ENCODE measurements at places on chromosomes 7 and 10. TPM values are rescaled to one million over a fixed set of nuclear protein-coding genes. Genes with fewer than 3 reads are reported as not detected.
A peak's percentile ranks its signal among the peaks of the same experiment; 100 is the strongest.

DNA sequence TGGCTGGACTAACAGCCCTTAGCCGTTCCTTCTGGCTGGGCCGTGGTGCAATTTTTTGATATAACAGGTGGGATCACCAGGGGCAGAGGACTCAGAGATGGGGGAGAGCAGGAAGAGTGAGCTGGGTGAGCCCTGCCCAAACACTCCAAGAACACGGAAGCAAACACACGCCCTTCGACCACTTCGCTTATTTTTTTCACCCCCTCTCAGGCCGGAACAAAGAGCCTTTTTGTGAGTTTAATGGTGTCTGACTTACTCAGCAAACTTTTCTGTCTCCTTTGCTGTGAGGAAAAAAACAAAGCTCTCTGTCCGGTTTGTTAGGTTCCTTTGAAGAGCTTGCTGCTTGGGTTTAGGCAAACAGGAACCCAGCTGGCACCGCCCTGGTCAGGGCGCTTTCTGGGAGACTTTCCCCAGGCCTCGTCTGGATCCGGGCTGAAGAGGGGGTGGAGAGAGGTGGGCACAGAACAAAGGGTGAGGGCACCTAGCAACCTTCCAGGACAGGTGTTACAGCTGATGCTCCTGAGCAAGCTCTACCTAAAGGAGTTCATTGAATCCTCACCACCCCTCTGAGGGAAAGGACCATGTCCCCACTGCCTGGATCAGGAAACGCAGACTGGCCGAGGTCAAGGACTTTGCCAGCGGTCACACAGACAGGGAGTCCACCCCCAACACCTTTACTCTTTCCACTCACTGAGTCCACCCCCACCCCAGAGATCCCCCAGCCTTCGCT lies 23.3 kb downstream of the CALML3 start:
- H3K27ac ChIP-seq, result no peak overlapping the region
- H3K27me3 ChIP-seq, result peaks cover 11% of the 10 kb centered on the region
- H3K4me3 ChIP-seq, result no peak overlapping the region
- no peaks in the 10 kb centered on the region for H3K36me3 ChIP-seq

SFRP5 gene
- total RNA-seq, result not detected

FAM237B gene
- total RNA-seq, result not detected

PDE6C gene
- total RNA-seq, result not detected

DNA sequence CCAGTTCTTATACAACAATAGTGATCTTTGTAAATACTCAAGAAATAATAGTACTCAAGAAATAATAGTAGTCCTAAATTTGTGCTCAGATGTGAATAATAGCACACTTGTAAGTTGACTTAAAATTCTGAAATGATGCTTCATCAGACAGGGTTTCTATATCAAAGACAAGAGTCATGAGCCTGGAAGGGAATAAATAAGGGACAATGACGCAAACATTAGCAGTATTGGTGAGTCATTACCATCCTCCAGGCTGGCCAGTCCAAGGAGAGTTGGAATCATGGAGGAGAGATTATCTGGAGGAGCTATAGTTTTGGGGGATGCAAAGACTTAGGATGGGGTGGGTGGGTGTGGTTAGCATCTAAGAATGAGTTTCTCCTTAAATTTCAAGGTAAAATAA lies 6.1 kb upstream of the SH3PXD2A start:
- H3K27me3 ChIP-seq, result peaks cover 14% of the 10 kb centered on the region
- DNase-seq, result no peak
- H3K27ac ChIP-seq, result no peak overlapping the region
- H3K4me1 ChIP-seq, result no peaks in the 10 kb centered on the region

TMEM60 gene
- total RNA-seq, result 10.9 TPM

DNA sequence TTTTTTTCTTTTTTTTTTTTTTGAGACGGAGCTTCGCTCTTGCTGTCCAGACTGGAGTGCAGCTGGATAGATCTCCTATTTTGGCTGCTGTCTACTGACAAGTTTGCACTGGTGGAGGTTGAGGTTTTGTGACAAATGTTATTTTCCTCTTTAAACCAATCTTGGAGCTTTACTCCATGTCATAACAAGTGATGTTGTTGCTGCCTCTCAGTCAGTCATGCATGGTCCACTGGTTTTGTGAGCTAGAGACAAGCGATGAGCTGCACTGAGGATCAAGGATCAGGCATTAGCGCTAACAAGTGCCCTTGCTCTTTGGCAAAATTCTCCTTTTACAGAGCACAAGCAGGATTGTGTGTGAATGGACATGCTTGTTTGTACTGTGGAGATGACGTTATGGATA lies 805 bp upstream of the WDFY4 start:
- H3K27ac ChIP-seq, result no peak overlapping the region
- no peak overlapping the region for H3K4me3 ChIP-seq
- H3K27me3 ChIP-seq, result peaks cover 8% of the 10 kb centered on the region
- no peak for DNase-seq

DNA sequence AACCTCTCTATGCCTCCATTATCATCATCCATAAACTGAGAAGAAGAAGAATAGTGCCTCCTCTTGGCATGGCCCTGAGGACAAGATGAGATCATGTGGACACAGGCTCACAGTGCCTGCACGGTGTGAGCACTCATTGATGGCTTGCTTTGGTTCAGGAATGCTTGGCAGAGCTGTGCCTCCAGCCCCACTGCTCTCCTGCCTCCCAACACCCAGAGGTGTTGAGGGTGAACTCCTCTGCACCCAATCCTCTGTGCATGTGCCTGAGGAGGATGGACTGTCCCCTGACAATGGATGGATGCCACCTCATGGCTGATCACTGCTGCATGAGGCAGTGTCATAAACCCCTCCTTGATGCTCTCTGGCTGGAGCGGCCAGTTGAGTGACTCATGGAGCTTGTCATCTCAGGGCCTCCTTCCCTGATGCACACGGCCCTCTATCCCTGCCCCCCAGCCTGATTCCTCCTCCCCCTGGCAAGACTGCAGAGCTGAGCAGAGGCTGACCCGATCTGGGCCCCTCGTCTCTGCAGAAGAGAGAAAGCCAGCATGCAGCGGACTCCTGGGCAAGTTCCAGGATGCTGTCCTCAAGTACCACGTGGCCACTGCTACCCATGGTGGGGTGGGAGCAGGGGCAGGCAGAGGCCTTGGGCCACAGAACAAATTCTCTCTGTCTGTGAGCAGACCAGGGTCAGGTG lies 136.3 kb downstream of the KCNMA1 start:
- no peak overlapping the region for H3K27ac ChIP-seq
- H3K4me1 ChIP-seq, result peaks cover 22% of the 10 kb centered on the region
- no peaks in the 10 kb centered on the region for H3K36me3 ChIP-seq

DYDC2 gene
- not detected for total RNA-seq

- H3K4me1 ChIP-seq, result no peaks in the 10 kb centered on the region
- no peak overlapping the region for H3K27ac ChIP-seq
- peaks cover 40% of the 10 kb centered on the region for H3K27me3 ChIP-seq
- no peak overlapping the region for H3K4me3 ChIP-seq
These were observed 75.0 kb downstream of the GOLGA7B start for GRCh38 chr10:97924678-97925077.

DNA sequence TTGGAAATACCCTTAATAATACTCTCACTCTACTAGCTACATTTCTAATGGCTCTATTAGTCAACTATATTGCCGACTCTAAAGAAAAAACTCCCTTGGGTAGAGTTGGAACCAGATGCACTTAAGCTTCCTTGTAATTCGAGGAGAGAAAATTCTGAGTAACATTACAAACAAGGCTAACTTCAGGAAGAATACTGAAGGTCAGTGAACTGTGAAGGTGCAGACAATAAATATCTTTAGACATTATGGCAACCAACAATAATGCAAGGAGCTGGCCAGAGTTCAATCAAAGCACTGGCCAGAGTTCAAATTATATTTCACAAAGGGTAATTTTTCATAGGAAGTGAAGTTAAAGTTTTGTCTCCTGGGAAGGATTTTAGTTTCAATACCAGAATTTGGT lies 40.7 kb upstream of the MRLN start:
- peaks cover 8% of the 10 kb centered on the region for H3K36me3 ChIP-seq
- no peaks in the 10 kb centered on the region for H3K27me3 ChIP-seq
- no peak overlapping the region for H3K27ac ChIP-seq
- DNase-seq, result no peak

DNA sequence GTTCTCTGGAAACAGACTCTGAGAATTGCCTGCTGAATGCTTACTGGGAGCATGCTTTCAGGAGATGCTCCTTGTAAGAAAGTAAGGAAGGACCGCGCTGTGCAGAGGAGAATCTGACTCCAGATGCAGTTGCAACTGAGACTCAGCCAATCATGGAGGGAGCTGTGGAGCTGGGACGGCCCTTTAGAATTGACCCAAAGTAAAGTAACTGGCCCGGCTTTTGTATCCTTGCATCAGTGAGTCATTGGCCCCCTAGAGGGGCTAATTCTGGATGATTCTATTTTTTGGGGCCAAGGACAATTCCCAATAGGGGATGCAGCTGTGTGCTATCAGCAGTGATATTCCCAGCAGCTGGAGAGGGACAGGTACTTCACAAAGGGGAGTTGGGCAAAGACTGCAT lies 170.4 kb downstream of the PTEN start:
- DNase-seq, result no peak
- no peaks in the 10 kb centered on the region for H3K27me3 ChIP-seq
- H3K4me1 ChIP-seq, result peaks cover 22% of the 10 kb centered on the region

DNA sequence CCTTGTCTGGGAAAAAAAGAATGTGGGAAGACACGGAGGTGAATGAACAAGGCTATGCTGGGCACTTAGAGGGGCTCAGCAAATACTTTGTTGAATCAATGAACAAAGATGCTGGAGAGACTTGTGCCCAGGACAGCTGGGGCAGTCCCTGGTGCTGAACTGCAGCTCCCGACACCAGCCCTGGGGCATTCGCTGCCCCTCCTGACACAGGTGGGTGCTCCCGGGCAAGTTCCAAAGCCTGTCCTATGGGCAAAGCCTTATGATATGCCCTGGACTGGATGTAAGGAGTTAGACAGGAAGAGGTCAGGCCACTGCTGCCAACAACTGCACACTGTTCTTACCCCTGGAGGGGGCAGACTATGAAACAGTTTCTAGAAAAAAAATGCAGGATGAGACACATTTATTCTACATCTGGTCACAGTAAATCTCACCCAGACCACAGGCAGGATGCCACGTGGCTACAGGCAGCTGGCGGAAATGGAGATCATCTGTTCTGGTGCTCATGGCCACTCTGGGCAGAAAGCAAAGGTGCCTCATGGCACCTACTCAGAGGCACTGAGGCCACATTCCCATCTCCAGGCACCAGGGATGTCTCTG lies 21.9 kb upstream of the FRAT2 start:
- no peaks in the 10 kb centered on the region for H3K4me1 ChIP-seq
- peaks cover 9% of the 10 kb centered on the region for H3K36me3 ChIP-seq
- DNase-seq, result no peak
- no peak overlapping the region for H3K27ac ChIP-seq

CLDN3 gene
- total RNA-seq, result not detected

GRCh38 chr10:43407148-43407575 lies 1.8 kb downstream of the HNRNPF start:
- peak overlapping the region; percentile 100 for H3K4me3 ChIP-seq
- peaks cover 51% of the 10 kb centered on the region for H3K4me1 ChIP-seq
- peak overlapping the region; percentile 99 for H3K27ac ChIP-seq
- peaks cover 15% of the 10 kb centered on the region for H3K36me3 ChIP-seq
- no peaks in the 10 kb centered on the region for H3K27me3 ChIP-seq

CRPPA gene
- total RNA-seq, result 0.86 TPM

DNA sequence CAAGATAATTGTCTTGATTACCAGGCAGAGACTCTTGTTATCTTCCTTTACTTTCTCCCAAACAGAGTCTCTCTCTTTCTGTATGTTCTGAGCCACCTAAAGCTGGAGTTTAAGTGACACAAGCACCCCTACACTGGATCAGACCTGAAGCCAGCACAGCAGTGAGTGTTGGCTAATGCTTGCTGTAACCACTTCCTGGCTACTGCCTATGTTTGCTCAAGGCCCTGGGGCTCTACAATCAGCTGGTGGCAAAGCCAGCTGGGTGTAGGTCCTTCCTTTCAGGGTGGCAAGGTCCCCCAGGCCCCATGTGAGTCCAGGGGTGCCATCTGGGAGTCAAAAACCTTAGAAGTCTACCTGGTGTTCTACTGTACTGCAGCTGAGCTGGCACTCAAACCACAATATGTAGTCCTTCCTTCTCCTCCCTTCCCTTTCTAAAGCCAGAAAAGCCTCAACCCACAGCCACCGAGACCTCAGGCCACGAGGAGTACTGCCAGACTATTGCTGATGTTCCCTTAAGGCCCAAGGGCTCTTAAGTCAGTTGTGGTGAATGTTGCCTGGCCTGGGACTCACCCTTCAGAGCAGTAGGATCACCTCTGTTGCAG lies 416.3 kb downstream of the ADRA2A start:
- no peak overlapping the region for H3K27ac ChIP-seq
- peaks cover 2% of the 10 kb centered on the region for H3K36me3 ChIP-seq
- peaks cover 6% of the 10 kb centered on the region for H3K27me3 ChIP-seq

- DNase-seq, result no peak
- H3K27ac ChIP-seq, result no peak overlapping the region
- H3K4me3 ChIP-seq, result no peak overlapping the region
- H3K36me3 ChIP-seq, result no peaks in the 10 kb centered on the region
- H3K27me3 ChIP-seq, result no peaks in the 10 kb centered on the region
These were observed 114.4 kb downstream of the NPSR1 start for GRCh38 chr7:34772296-34772938.

GRCh38 chr10:3014968-3015367 lies 52.4 kb upstream of the PFKP start:
- DNase-seq, result no peak
- peaks cover 55% of the 10 kb centered on the region for H3K27me3 ChIP-seq
- H3K4me3 ChIP-seq, result no peak overlapping the region
- H3K27ac ChIP-seq, result no peak overlapping the region
- H3K4me1 ChIP-seq, result no peaks in the 10 kb centered on the region
- no peaks in the 10 kb centered on the region for H3K36me3 ChIP-seq

- peak overlapping the region; percentile 93 for H3K4me3 ChIP-seq
- H3K27ac ChIP-seq, result peak overlapping the region; percentile 92
- H3K4me1 ChIP-seq, result peaks cover 53% of the 10 kb centered on the region
- H3K36me3 ChIP-seq, result peaks cover 19% of the 10 kb centered on the region
- H3K27me3 ChIP-seq, result no peaks in the 10 kb centered on the region
These were observed 438 bp downstream of the ARID5B start for GRCh38 chr10:61901829-61902444.

ELFN1 gene
- total RNA-seq, result not detected

GRCh38 chr7:128869944-128870285 lies 7.3 kb downstream of the ATP6V1F start:
- H3K27me3 ChIP-seq, result peaks cover 10% of the 10 kb centered on the region
- peak; percentile 33 for DNase-seq
- H3K4me1 ChIP-seq, result peaks cover 19% of the 10 kb centered on the region
- peak overlapping the region; percentile 80 for H3K4me3 ChIP-seq
- no peak overlapping the region for H3K27ac ChIP-seq

DNA sequence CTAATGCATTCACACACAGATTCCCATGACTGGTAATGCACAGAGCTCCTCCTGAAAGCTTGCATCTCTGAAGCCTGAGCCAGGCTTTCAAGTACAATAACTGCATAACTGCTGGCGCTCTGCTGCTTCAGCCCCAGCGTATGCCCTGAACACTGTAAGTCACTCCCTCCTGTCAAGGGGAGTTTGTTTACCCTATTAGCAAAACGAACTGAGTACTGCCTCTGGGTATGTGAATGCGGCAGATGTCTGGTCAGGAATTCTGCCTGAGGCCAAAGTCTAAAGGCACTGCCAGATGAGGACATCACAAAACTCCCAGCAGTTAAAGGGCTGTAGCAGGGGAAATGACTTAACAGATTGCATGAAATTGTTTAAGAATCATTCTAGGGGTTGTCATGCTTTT lies 97.7 kb downstream of the NRCAM start:
- peaks cover 6% of the 10 kb centered on the region for H3K27me3 ChIP-seq
- no peak overlapping the region for H3K4me3 ChIP-seq
- H3K27ac ChIP-seq, result no peak overlapping the region
- no peaks in the 10 kb centered on the region for H3K36me3 ChIP-seq
- H3K4me1 ChIP-seq, result no peaks in the 10 kb centered on the region

Measured in activated T-cell treated with anti-CD3 and anti-CD28 coated beads, Interleukin-2, amount 50 U/mL, for 72 hours (primary cell).